ENCODE measurements at places on chromosomes 11 and 22. TPM values are rescaled to one million over a fixed set of nuclear protein-coding genes. Genes with fewer than 3 reads are reported as not detected.

Gene OR10A2
- total RNA-seq, result not detected

Gene TNNT3
- 19.1 TPM for total RNA-seq

Gene OR2AG2
- 0.06 TPM for total RNA-seq

Gene FAT3
- total RNA-seq, result not detected

Gene OR2D2
- not detected for total RNA-seq

Gene E2F8
- not detected for total RNA-seq

Gene MS4A3
- total RNA-seq, result not detected

Gene OTOG
- not detected for total RNA-seq

Gene MUC6
- not detected for total RNA-seq

Gene SLC17A6
- total RNA-seq, result not detected

Gene NAALAD2
- total RNA-seq, result not detected

Gene ENTHD1
- not detected for total RNA-seq

Gene SUSD2
- total RNA-seq, result 1.5 TPM

Gene LIF
- total RNA-seq, result 0.17 TPM

Gene SGSM1
- 1.9 TPM for total RNA-seq

Gene KCNJ4
- total RNA-seq, result not detected

Gene PRAME
- not detected for total RNA-seq

Gene PGR
- total RNA-seq, result not detected

Gene DCDC1
- total RNA-seq, result 0.11 TPM

Gene HTR3A
- not detected for total RNA-seq

Gene VPREB3
- not detected for total RNA-seq

Gene EHD1
- total RNA-seq, result 132 TPM

Gene PGA5
- not detected for total RNA-seq

Gene XRRA1
- 12.5 TPM for total RNA-seq

Gene FBLN1
- not detected for total RNA-seq

Gene CST6
- total RNA-seq, result not detected

Gene BDNF
- not detected for total RNA-seq

Gene RIC3
- total RNA-seq, result 57.6 TPM

Gene OR51I1
- total RNA-seq, result not detected

Gene ROM1
- total RNA-seq, result 0.71 TPM

Gene GAB2
- 11.9 TPM for total RNA-seq

Gene WEE1
- 9.3 TPM for total RNA-seq

Gene OR52I2
- total RNA-seq, result not detected

Gene CASP12
- not detected for total RNA-seq

Gene DAGLA
- total RNA-seq, result 0.52 TPM

Gene SERPING1
- 0.53 TPM for total RNA-seq

Gene SH3BP1
- 49.0 TPM for total RNA-seq

Gene ARL14EP
- 49.7 TPM for total RNA-seq

Gene ART5
- not detected for total RNA-seq

Gene FAM181B
- 0.11 TPM for total RNA-seq

Gene SCGB1D2
- total RNA-seq, result not detected

Gene BBS1
- total RNA-seq, result 11.9 TPM

Gene ANO1
- not detected for total RNA-seq

Gene LRRC56
- 2.4 TPM for total RNA-seq

Gene OR51E2
- total RNA-seq, result not detected

Gene ANO3
- not detected for total RNA-seq

Gene SMTNL1
- not detected for total RNA-seq

Gene PKNOX2
- not detected for total RNA-seq

Gene ANKK1
- 1.6 TPM for total RNA-seq

Gene OSM
- 16.7 TPM for total RNA-seq

Gene RHOD
- not detected for total RNA-seq

All from CD4-positive, alpha-beta T cell (primary cell).